Esophagus muscularis mucosa (tissue), 4 donors: ENCODE measurements at places on chromosomes 3 and 15. TPM values are rescaled to one million over a fixed set of nuclear protein-coding genes. Genes with fewer than 3 reads are reported as not detected.

The GOLGA6L10 gene
- total RNA-seq, result 0.71 TPM

The ACSBG1 gene
- 0.33 TPM for total RNA-seq

The TRAIP gene
- 0.84 TPM for total RNA-seq

The FAM107A gene
- total RNA-seq, result 106 TPM

The FBXL2 gene
- total RNA-seq, result 6.3 TPM

The CHRFAM7A gene
- 0.58 TPM for total RNA-seq

The SLC15A2 gene
- 0.52 TPM for total RNA-seq

The FSTL1 gene
- total RNA-seq, result 691 TPM

The TICRR gene
- 0.06 TPM for total RNA-seq

The ITPR1 gene
- 204 TPM for total RNA-seq

The SPESP1 gene
- 3.1 TPM for total RNA-seq

The LYZL4 gene
- not detected for total RNA-seq

The DAZL gene
- total RNA-seq, result not detected

The TTC23 gene
- 14.7 TPM for total RNA-seq

The NAALADL2 gene
- 20.3 TPM for total RNA-seq

The ACKR4 gene
- total RNA-seq, result 0.42 TPM

The MASP1 gene
- total RNA-seq, result 0.97 TPM

The FAIM gene
- 8.3 TPM for total RNA-seq

The AGBL1 gene
- total RNA-seq, result 0.06 TPM

The ATP6V1A gene
- total RNA-seq, result 21.0 TPM

The TWF2 gene
- total RNA-seq, result 89.5 TPM
